Cortex of kidney (tissue), 1 donor: ENCODE measurements at places on chromosomes 5 and 9.

DNA sequence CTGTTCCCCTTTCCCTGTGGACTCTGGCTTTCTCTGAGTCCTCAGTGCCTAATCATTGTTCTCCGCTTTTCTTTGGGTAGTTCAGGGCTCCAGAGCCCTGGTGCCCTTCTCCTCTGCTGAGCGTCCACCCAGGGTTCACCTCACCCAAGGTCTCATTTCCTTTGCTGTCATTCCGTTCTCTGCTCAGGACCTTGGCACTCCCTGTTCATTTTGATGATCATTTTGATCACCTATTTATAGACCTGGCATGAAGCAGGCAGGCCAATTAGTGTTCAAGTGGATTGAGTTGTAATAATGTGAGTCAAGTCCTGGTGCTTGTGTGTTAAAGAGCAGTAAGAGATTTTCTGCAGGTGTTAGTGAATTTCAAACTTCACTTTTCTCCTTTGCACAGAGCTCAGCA lies 3.6 kb downstream of the TRIO start:
- no peak for DNase-seq

DNA sequence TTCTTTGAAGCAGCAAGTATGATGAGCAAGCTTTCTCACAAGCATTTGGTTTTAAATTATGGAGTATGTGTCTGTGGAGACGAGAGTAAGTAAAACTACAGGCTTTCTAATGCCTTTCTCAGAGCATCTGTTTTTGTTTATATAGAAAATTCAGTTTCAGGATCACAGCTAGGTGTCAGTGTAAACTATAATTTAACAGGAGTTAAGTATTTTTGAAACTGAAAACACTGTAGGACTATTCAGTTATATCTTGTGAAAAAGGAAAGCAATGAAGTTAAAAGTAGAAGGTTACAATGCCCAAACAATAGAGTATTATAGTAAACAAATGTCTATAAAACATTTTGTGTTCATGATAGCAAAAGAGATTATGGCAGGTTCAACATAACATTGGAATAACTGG lies 88.6 kb downstream of the JAK2 start:
- no peak for DNase-seq

DNA sequence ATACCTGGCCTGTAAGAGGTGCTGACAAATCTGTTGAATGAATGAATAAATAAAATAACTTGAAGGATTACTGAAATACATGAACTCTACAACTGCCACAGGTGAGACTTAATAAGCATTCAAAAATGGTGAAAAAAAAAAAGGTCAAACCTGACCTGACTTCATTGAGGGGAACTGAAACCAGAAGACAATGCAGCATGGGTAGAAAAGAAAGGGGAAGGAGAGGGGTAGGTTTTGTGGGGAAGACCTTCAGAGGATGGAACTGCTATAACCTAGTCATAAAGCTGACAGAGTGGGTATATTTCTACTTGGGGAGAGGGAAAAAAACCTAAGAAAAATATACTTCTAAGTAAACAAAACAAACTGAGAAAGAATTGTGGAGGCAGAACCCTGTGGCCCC lies 56.6 kb downstream of the RASEF start:
- DNase-seq = no peak

- DNase-seq = no peak
Observed at GRCh38 chr9:34484678-34485077, 26.1 kb downstream of the DNAI1 start.

DNA sequence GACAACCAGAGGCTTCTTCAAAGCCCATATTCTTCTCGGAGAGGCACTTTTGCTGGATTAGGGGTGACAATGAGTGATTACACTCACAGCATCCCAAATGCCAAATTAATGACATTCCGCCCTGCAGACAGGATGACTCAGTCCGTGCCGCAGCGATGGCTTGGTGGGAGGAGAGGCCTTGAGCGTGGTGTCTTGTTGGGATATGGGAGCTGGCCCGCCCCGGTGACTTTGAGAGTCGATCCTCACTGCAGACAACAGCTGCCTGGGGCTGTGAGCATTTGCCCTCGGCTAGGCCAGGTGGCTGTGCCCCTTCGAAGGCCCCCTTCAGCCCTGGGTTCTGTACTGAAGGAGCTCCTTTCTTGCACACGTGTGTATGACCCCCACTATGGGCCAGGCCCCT lies 29.8 kb downstream of the OLFM1 start:
- no peak for DNase-seq

DNA sequence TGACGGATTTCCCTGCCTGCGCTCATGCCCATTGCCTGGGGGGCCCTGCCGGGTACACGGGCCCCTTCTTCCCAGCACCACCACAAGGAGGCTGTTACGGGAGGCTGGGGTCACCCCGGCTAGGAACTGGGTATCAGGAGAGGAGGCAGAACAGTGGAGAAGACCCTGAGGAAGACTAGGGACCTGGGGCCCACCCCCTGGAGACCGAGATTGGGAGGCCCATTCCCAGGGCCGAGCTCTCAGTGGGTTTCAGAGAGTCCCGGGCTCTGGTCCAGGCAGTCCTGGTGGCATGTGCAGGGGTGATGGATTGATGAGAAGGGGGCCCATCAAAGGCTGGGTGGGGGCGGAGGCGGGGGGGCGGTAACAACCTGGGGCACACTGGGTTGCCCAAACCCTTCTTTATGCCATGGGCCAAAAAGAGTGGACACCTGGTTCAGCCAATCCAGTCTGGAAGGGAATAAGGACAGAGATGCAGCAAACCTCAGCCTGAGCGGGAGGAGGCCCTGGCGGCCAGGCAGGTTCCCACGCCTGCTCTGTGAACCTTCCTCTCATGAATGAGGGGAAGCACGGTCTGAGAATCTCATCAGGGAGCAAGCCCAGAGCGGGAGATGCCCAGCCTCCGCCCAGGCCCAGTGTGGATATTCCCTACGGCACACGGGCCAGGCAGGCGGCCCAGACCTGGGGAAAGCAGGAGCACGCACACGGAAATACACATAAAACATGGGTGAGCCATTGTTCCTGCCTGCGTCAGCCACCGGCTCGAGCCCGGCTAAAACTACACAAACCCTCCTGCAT lies 785 bp upstream of the P4HA2 start:
- DNase-seq = no peak
